ENCODE measurements at places on chromosomes 2 and 18. TPM values are rescaled to one million over a fixed set of nuclear protein-coding genes. Genes with fewer than 3 reads are reported as not detected.

The GRB14 gene
- total RNA-seq, result 12.5 TPM

The VPS4B gene
- 45.4 TPM for total RNA-seq

The OTOF gene
- total RNA-seq, result 4.6 TPM

The FAM237A gene
- total RNA-seq, result 0.46 TPM

The NPAS2 gene
- total RNA-seq, result 10.6 TPM

The BOLL gene
- 1.4 TPM for total RNA-seq

The TWIST2 gene
- total RNA-seq, result 0.23 TPM

The ABCB11 gene
- 1.2 TPM for total RNA-seq

The CD207 gene
- total RNA-seq, result not detected

The NOSTRIN gene
- 6.0 TPM for total RNA-seq

The ZBTB7C gene
- total RNA-seq, result 9.9 TPM

The C2orf80 gene
- 38.1 TPM for total RNA-seq

The PAX3 gene
- 0.69 TPM for total RNA-seq

The SERPINB10 gene
- total RNA-seq, result 0.46 TPM

Measured in diencephalon (tissue), 1 donor.